KBM-7 (cell line): ENCODE measurements at places on chromosomes 2 and 18.

GRCh38 chr2:72785517-72785916, 40.3 kb downstream of the EXOC6B start:
- no peak for DNase-seq

GRCh38 chr2:222736301-222736700, 64.8 kb downstream of the MOGAT1 start:
- no peak for DNase-seq

GRCh38 chr2:130836501-130837174, at the start of gene ARHGEF4:
ARHGEF4 (plus strand) TSS chr2:130836914; CDS start chr2:130836954, 40 bp downstream.
- no peak for DNase-seq

DNA sequence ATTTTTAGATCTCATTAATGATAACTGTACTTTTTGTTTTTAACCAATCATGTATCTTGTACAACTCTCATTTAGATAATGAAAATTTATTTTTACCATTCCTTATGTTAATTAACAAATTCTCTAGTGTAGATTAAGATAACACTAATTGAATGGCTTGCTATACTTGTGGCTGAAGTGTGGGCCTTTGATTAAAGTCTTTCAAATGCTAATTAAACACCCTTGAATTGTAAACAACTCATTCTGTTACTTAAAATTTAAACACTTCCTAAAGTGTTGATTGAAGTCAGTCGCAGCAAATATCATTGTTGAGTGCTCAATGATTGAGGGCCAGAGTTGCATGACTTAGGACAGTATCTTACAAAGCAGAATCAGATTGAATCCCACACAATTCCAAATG, 109.8 kb upstream of the GULP1 start:
- DNase-seq: no peak

DNA sequence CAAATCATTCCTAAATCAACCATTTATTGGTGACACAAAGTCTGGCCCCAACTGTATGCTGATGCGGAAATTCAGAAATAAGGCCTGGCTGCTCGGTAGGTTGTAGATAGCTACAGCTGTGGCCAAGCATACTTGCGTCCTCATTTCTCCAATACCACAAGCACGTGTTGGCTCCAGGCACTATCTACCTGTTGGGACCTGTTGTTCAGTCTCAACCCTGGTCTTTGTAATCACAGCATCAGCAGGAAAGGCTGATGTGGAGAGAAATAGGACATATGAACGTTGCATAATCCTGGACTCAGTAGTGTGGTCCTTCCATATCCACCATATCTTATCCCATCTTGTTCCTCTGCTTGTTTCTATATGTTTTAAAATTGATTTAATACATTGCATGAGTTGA, 212.6 kb downstream of the PMAIP1 start:
- no peak for DNase-seq

GRCh38 chr2:51258301-51258700, 226.4 kb upstream of the NRXN1 start:
- DNase-seq: no peak

- DNase-seq: no peak
Measured at GRCh38 chr2:178074123-178075005, 1.8 kb upstream of the PDE11A start.

- peak; percentile 54 for DNase-seq
Measured at GRCh38 chr2:168731616-168732015, 70.8 kb upstream of the NOSTRIN start.

DNA sequence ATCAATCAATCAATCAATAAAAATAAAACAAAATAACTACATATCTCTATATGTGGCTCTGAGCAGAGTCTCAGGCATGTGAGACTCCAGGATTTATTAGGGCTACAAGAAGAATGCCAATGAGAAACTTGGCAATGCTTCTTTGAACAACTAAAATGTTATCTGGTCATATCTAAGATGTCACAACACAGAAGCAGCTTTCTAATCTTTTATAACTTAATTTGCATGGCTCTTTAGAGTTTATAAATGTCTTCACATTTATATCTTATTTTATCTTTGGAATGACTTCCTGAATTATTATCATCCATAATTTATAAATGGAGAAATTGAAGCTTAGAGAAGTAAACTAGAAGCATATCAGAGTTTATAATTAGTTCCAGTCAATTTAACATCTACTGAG, 14.9 kb upstream of the MAP4K3 start:
- DNase-seq: no peak

DNA sequence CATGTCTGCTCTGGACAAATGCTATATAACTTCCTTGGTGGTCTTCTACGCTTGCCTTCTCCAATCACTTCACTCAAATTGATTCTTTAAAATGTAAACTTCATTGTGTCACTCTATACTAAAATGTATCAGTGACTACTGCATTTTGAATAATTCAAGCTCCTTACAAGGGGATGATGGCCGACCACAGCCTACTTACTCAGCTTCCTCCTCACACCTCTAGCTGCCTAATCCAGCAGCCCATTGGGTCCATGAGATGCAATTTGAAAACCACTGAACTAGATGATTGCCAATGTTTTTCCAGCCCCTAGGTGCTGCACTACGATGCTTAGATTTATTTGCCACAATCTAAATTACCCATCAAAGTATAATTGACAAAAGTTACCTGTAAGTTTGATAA, 120.7 kb downstream of the CTAGE1 start:
- DNase-seq: no peak

DNA sequence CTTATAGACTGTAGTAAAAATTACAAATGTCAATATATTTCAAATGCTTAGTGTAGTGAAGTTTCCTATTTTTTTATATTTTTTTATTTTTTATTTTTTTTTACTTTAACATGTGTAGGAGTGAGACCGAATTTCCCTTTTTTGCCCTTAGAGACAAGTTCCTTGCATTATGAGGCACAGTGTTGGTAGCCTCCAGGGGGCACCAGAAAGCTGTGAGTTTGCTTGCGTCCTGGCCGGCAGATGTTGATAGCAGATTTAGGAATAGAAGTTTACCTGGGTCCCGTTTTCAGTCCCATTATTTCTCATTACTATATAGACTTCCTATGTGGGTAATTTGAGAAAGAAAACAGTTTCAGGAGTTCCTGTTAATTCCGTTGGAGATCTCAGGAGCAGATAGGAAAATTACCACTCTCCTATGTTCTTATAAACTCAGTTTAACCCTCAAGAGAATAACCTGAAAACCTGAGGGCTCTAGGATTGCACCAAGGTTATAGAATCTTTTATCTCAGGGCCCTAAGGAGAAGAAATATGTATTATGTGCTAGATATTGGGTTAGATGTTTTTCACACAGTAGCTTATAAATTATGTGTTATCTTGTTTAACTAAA, 157.5 kb upstream of the SESTD1 start:
- peak; percentile 61 for DNase-seq

DNA sequence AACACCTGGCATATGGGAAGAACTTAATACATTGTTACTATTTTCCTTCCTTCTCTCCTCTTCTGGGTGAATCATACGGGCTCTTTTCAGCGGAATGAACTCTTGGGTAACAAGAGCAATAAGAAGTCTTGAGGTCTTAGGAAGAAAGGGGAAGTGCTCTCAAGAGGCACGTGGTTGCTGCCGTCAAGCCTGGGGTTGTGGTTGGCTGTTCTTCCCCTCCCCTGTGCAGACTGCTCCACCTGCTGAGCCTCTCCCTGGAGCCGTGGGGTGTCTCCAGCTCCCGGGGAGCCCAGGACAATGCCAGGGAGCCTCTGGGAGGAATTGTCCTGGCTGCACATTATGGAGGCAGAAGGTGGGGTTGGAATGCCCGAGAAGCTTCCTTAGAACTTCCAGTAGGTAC, 19.4 kb downstream of the TOGARAM2 start:
- peak; percentile 94 for DNase-seq

DNA sequence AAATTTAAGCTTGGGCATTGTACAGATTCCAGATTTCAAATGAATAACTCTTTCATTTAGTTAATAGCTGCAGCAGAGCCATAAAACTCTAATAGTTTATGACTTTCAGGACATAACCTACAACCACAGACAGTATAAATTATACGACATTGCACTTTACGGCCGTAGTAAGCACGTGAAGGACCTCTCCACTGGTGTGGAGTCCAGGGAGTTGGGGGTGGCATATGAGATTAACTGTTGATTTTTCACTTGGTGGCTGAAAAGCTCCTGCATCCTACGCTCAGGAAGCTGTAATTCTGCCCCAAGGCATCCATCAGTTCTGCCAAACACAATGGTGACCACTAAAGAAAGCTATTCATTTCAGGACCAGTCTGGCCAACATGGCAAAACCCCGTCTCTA, 376.2 kb downstream of the SOX11 start:
- no peak for DNase-seq

GRCh38 chr2:69017835-69018234, 4.9 kb downstream of the ANTXR1 start:
- no peak for DNase-seq

GRCh38 chr2:54636415-54637139, 86.9 kb upstream of the EML6 start:
- DNase-seq: no peak

DNA sequence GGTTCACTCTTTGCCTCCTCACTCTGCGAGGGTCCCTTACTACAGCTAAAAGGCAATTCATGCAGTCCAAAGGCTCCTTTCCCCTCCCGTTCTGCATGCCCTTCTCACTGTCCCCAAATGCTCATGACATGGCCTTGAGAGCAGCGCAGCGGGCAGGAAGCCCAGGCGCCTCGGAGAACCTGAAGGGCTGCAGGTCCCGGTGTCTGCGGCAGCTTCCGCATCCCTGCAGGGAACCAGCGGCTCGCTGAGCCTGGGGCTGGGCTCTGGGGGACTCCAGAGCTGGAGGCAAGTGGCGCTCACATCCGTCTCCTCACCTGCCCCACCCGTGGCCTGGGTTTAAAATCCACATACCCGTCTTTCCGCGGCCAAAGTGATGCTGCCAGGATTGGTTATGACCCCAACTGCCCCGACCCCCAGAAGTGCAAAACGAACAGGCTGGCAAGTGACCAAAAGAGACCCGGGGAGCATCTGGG, 462 bp upstream of the CIDEA start:
- peak; percentile 18 for DNase-seq

DNA sequence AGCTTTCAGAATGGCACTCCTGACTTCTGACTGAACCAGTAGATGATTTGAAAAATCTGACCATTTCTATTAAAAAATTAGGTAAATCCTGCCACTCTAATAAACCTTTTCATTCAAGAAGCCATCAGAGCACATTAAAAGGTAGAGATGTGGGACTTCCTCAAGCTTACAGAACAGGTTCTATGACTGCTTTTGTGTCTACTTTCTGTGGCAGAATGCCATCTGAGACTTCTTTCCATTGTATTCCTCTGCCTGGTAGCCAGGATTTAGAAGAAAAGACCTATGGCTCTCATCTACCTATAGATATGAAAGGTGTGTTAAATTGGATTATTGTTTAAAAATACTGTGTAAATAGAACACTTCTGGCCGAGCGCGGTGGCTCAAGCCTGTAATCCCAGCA, 99.9 kb upstream of the NABP1 start:
- no peak for DNase-seq

- DNase-seq: peak; percentile 79
Measured at GRCh38 chr2:119338826-119339561, 27.6 kb downstream of the C2orf76 start.

DNA sequence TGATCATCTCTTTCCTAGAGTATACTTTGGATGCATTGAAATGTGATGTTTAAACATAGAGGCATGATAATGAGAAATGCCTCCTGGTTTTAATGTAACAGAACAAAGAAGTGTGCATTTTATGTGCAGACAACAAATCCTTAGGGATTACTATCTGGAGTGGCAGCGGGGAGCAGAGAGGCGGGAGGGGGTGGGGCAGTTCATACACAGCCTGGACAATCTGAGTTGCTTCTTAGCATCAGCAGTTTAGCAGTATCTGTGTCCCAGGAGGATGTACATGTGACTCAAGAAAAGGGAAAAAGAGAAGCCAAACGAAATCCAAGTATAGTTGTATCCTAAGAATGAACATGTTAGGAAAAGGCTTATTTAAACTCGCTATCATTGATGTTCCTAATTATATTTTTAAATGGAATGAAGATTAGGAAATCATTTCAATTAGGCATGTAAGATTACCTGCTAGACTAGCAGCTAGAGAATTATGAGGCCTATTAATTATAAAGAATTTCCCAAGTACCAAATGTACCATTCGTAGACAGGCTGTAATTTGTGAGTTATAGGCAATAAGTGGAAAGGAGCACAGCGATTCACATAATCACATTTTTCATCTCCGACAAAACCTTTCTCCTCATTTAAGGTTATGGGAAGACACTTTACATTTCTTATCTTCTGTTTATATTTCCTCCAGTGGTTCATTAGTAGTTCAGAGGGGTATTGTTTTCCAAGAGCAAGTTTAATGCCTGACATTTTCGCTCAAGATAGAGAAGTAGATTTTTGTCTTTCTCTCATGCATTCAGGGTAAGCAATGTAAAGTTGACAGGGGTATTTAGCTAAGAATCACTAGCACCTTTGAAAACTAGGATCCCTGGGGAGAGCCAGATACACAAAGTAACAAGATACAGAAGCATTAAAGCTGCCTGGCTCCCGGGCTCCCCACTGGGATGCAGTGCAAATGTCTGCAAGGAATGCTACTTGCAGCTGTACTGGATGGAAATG, 141.3 kb upstream of the NOSTRIN start:
- no peak for DNase-seq

GRCh38 chr18:73684647-73685046, 463.0 kb downstream of the FBXO15 start:
- DNase-seq: no peak

- no peak for DNase-seq
Measured at GRCh38 chr18:36624451-36625167, 204.2 kb downstream of the TPGS2 start.

- DNase-seq: no peak
Measured at GRCh38 chr2:61714210-61714609, 139.7 kb downstream of the FAM161A start.

DNA sequence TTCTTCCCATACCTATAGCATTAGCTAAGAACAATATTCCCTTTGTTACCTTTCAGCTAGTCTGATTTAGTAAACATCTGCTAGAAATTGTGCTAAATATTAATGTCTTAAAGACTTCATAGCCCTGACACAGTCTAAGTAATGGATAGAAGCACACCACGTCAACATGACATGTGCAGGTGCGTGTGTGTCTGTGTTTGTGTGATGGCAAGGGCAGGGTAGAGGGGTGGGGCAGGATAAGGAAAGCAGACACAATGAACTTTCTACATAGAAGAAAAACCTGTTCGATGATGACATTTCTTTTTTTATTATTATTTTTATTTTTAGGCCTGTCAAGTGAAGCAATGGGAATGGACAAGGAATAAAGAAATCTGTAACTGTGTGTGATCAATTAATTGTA, 223.3 kb downstream of the NOL4 start:
- no peak for DNase-seq

DNA sequence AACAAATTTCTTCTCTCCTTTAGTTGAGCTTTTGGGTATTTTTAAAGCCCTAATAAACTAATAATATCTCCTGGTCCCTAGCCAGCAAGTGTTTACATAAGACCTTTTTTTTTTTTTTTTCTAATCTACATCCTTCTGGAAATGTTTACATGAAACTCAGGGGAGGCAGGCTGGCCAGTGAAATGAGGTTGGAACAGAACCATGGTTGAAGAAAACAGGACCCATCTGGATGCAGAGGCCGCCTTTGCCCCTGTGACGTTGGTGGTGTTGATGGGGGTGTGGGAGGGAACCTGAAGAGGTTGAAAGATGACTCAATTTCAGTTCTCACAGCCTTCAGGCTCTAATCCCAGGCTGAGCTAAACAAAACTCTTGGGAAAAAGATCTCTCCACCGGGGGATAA, 118.5 kb downstream of the NRP2 start:
- DNase-seq: no peak

GRCh38 chr2:241412144-241412543, 56.1 kb downstream of the FARP2 start:
- DNase-seq: peak; percentile 81

- DNase-seq: no peak
Measured at GRCh38 chr2:119085613-119086012, 72.9 kb downstream of the C1QL2 start.
